ENCODE measurements at places on chromosomes 13 and 19.
A peak's percentile ranks its signal among the peaks of the same experiment; 100 is the strongest.

DNA sequence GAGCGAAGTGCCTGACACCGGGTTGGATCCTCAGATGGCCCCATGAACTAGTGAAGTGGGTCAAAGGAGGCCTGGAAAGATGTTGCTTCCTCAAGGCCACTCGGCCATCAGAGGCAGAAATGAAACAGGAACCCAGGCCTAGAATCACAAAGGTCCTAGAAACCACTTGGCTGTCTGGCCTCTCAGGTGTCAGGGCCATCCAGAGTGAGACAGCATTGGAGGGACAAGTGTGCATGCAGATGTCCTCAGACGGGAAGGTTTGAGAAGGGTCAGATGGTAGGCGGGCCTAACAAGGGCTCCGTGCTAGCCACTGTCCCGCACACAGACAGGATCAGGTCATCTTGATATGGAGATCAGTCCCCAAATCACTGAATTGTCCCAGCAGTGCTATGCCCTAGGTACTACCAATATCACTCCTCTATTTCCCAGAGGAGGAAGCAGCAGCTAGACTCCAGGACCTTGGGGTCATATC lies 14.3 kb downstream of the CCDC97 start:
- DNase-seq, result no peak

DNA sequence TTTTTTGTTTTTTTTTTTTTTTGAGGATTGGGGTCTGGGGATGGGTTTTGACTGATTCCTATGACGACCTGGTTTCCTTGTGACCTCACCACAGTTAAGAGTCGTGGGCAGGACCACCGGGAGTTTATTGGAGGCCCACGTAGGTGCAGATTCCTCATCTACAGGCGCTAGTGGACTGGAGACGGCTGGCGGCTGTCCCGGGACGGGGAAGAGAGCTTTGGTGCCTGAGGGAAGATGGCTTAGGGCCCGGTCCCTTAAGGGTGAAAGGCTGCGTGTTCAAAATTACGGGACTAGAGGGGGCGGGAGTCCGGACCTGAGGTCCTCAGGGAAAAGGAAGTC lies 682 bp upstream of the TEAD2 start:
- no peak for DNase-seq

GRCh38 chr13:91017669-91018053 lies 329.8 kb upstream of the MIR17HG start:
- DNase-seq, result no peak

GRCh38 chr19:30540761-30541160 lies 168.6 kb downstream of the ZNF536 start:
- DNase-seq, result no peak

GRCh38 chr19:48319647-48320541 lies 5.5 kb upstream of the EMP3 start:
- DNase-seq, result no peak

GRCh38 chr19:12913011-12913561 lies 6.0 kb downstream of the SYCE2 start:
- no peak for DNase-seq

DNA sequence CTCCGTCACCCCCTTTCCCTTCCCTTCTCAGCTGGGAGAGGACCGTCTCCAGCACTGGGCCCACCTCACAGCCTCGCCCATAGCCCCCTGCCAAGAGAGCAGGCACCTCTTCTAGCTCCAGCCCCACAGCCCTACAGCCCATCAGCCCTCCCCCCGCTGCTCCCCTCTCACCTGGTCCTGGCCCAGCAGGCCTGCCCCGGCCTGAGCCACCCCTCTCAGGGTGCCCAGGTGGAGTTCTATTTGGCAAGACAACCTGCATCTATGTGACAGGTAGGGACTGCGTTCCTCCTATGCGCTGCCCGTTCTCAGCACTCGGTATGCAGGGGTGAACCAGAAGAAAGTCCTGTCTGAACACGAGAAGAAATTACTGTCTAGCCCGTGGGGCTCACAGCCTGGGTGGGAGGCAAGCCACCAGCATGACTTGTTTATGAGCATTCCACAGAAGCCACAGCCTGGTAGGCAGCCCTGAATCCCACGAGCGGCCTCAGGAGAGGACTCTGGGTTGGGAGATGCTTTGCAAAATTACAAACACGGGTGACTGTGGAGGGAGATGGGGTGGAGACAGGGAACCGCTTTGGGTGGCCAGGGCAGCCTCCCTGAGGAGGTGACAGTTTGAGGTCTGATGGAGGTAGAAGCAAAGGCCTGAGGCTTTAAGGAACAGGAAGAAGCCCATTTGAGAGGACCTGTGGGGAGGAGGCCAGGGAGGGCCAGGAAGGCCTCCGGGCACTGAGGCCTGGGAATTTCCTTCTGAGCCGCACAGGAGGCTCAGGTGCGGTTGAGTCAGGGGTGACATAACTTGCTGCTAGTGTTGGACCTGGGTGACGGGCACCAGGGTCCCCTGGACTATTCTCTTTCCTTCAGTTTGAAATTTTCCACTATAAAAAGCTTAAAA lies 1.2 kb upstream of the PLEKHF1 start:
- no peak for DNase-seq

DNA sequence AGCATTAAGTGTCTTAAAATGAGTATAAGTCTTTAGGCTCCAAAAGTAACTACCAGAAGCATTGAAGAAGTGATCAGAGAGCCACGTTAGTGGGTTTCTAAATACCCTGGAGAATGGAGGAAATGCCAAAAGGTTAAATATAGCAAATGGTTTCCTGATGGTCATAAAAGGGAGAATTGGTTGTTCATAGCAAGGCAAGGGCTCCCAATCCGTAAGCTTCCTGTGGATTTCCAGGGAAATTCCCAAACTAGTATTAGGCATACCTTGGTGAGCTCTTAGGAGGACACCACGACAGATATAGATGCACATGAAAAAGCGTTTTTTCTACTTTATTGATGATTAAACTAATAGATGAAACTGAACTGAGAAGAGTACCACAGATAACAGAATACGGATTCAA lies 410.9 kb downstream of the FOXO1 start:
- DNase-seq, result no peak

DNA sequence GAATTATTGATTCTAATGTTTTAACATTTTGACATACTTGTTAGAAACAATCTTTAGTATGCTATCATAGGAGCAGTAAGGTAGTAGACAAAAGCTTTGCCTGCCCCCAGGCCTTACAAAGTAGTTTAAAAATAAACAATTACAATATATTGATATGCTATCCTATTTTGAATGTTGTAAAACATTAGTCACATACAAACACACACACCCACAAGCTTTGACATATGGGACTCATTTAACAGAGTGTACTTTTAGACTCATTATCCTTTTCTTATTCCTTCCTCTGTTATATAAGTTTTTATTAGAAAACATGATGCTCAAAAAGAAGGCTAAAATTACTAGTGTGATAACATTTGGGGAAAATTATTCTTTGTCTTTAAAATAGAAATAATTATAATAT lies 33.5 kb downstream of the UCHL3 start:
- no peak for DNase-seq

- DNase-seq, result no peak
These were observed 23.2 kb upstream of the ACOD1 start for GRCh38 chr13:76925115-76925514.

- DNase-seq, result no peak
These were observed 816.9 kb upstream of the SLC10A2 start for GRCh38 chr13:103883164-103883563.

DNA sequence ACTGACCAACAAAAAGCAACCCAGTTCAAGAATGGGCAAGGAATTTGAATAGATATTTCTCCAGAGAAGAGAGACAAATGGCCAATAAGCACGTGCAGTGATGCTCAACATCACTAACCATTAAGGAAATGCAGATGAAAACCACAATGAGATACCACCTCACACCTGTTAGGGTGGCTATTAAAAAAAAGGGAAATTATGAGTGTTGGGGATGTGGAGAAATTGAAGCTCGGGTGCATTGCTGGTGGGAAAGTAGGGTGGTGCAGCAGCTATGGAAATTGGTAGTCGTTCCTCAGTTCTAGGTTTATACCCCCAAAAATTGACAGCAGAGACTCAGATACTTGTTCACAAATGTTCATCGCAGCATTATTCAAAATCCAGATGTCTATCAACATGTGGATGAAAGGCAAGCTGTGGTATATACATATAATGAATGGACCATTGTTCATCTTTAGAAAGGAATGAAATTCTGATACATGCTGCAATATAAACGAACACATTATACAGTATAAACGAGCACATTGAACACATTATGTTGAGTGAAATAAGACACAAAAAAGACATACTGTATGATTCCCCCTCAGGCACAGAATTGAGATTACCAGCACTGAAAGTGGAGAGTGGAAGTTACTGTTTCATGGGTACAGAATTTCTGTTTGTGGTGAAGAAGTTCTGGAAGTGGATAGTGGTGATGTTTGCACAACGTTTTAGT lies 927 bp downstream of the CHAMP1 start:
- no peak for DNase-seq

DNA sequence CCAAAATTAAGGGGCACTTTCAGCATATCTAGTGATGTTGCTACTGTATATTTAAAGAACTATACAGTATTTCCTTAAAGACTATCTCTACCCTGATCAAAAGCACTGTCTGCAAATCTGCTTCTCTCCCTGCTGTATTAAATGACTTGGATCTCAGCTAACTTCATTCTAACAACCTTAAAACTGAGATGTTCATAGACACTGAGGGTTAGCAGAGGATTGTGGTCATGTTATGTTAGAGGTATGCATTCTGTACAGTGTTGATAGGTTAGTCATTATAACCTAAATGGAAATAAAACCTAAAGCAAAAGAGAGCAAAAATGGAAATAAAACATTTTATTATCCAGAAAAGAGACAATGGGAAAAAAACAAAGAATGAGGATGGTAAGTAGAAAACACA lies 9.9 kb downstream of the GPR183 start:
- no peak for DNase-seq

DNA sequence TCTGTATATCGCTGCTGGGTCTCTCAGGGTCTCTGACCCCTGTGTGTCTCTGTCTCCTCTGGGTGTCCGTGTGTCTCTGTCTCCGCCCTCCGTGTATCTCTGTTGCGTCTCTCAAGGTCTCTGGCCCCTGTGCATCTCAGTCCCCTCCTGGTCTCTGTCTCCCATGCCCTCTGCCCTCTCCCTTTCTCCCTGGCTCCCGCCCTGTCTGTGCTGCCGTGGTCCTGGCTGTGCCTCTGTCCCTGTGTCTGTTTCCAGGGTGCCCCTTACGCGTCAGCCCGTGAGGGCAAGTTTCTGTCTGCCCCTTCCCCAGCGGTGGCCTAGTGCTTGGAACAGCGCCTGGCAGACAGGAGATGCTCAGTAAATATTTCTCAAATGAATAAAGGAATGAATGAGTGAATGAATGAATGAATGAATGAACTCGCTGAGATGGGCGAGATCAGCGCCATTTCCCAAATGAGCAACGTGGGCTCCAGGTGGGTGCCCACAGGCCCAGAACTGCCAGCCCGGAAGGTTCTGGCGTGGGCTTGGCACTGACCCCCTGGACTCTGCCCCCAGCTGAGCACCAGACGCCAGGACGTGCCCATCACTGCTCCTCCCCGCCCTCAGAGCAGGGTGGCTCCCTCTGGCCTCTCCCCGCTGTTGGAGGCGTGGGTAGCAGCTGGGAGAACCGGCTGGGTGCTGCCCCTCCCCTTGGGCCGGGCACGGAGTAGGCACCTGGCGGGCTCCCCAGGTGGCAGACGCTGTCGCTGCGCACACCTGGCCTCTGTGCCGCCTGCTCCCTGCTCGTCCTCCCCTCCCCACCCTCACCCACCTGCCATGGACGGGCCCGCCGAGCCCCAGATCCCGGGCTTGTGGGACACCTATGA lies at the start of gene SULT2B1:
TSS of gene SULT2B1 (plus strand) at position 736 of the 866 bp plus-strand sequence. CDS start at position 817, 81 bp downstream.
- DNase-seq, result no peak

GRCh38 chr19:15758379-15758778 lies 20.6 kb downstream of the OR10H3 start:
- DNase-seq, result no peak

GRCh38 chr19:13031917-13032623 lies 36.8 kb downstream of the NFIX start:
- DNase-seq, result no peak

- DNase-seq, result no peak
These were observed 1.7 kb upstream of the USPL1 start for GRCh38 chr13:30615866-30616541.

- no peak for DNase-seq
These were observed 21.4 kb downstream of the ESD start for GRCh38 chr13:46775385-46776107.

DNA sequence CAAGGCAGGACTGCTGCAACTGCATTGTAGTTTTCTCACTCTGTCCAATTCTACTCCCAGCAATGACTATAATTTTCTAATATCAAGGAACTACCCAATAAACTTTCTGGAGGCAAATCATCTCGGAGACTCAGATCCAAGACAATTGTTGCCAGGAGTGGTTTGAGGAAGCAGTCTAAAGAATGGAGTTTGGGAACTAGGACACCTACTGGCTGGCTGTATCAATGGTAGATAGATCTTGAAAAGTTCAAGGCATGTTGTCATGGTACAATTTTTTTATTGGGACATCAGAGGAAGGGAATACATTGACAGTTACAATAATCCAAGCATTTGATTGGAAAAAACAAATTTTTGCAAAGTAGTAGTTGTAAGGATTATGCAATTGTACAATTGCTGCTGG lies 648.3 kb upstream of the SLITRK6 start:
- no peak for DNase-seq

DNA sequence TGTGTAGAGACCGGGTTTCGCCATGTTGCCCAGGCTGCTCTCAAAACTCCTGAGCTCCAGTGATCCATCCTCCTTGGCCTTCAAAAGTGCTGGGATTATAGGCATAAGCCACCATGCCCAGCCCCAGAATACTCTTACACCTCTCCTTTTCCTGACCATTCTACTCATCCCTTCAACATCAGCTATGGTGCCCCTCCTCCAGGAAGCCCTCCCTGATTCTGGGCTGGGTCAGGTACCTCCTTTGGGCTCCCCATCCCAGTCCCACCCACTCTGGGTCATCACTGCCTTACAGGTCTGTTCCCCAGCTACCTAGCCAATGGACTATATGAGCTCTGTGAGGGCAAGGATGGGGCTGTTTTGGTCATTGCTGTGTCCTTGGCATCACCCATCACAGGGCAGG lies 9.6 kb downstream of the TGFB1 start:
- no peak for DNase-seq

GRCh38 chr19:52690369-52691214 lies 44.3 kb downstream of the ZNF611 start:
- peak; percentile 59 for DNase-seq
